HS-5 (cell line): ENCODE measurements at places on chromosomes 6 and 20.

DNA sequence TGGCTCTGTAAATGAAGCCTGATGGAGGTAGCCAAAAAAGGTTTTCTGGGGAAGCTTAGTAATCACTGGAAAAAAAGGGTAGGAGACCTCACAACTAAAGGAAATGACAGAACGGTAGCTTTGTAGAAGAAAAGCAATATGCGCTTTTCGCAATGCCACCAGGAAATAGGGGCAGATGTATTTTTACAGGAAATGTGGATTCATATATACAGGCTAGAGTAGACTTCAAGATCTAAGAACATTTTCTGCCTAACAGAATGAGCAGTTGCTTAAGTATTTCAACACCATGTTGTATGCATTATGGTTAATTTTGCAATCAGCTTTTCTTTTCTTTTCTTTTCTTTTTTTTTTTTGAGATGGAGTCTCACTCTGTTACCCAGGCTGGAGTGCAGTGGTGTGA lies 219.6 kb downstream of the CD83 start:
- DNase-seq = no peak

- peak; percentile 45 for DNase-seq
These were observed 5.2 kb downstream of the FAXC start for GRCh38 chr6:99344289-99344688.

DNA sequence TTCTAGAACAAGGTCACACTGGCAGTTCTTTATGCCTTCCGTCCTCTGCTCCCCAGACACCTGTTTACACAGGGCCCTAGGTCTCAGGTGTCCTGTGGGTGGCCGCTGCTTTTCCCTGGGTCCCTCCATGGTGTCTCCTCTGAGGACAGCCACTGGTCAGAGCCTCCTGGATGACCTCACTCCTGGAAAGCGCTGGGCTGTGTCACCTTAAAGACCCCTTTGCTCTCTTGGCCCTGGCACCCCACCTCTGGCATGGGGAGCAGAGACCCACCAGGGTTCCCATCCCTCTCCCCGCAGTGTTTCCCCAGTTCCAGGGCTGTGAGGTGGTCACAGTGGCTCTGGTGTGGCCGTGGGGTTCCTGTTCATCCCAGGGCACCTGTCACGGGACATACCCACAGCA lies 33.9 kb downstream of the NTSR1 start:
- DNase-seq = no peak

DNA sequence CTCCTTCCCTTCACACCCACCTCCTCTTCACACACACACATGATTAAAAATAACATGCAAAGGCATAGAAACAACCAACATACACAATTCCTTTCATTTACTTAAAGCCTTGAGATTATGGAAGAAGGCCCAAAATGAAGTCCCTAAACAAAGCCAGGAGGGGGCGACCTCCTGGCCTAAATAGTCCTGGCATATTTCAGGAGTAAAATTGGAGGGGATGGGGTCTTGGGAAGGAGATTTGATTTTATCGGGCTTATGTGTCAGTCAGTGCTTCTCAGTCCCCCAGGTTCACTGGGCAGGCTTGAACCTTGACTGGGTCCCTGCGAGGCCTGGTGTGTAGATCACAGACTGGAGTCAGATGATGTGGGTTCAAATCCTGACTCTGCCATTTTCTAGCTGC lies 266.4 kb downstream of the SAMD5 start:
- no peak for DNase-seq

DNA sequence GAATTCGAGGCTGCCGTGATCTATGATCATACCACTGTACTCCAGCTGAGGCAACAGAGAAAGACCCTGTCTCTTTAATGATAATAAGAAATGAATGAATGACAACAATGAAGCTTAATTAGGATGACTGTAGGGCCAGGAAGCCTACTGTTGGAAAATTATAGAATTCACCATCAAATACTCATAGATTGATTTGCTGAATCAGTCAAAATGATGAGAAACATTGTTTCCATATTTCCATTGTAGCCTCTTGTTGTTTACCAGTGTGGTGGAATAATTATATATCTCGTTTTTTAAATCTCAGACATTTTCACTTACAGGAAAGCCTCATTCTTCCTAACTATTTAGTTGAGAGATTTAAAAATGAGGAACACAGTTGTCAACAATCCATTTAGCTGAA lies 96.2 kb downstream of the JAG1 start:
- no peak for DNase-seq

GRCh38 chr6:35713006-35713767 lies 23.6 kb upstream of the ARMC12 start:
- DNase-seq = no peak

DNA sequence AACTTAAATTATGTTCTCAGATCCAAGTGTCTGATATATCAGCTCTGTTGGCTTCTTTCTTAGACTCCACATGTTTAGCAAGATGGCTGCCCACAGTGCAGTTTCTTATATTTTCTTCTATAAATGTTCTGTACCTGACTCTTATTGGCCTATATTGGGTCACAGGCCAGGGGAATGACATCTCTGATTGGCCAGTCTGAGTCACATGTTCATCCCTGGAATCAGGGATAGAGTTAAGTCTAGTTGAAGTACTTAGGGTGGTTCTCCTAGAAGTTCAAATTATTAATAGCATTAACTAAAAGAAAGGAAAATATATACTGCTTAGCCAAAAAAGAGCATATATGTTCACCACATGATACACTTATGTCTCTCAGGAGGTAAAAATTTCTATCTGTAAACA lies 105.3 kb upstream of the SLC22A16 start:
- no peak for DNase-seq
